ENCODE measurements at places on chromosomes 12 and 14.

DNA sequence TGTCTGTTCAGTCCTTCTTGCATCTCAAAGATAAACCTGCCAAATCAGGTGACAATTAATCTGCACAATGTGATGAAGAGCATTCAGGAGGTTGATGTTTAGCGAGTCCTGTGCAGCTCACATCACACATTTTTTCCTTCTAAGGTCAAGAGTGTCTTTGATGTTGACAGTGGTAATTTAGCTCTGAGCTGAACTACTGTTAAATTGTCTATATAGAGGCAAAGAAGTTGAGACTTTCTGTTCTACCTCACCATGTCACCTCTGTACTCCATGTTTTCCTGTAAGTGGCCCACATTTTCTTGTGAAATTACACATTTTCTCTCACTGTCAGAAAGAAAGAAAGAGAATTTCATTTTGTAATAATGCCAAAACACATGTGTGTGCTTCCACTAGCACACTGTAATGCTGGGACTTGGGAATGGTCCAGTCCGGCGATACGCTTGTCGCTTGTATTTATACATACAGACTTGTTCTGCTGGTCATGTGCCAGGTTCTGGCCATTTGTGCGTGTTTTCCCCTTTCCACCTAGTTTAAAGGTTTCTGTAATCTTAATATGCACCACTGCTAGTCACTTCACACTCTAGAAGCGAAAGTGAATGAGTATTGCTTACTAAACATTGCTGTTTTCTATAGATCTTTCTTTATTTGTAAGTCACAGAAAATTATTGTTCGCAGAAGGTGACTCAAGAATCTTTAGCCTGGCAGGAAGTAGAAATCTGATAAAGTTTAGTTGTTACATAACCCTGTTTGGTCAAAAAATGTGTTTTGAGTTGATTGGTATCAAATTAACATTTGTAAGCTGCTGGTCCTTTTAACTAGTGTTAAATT, 328.9 kb downstream of the TMTC2 start:
- peak; percentile 59 for DNase-seq

DNA sequence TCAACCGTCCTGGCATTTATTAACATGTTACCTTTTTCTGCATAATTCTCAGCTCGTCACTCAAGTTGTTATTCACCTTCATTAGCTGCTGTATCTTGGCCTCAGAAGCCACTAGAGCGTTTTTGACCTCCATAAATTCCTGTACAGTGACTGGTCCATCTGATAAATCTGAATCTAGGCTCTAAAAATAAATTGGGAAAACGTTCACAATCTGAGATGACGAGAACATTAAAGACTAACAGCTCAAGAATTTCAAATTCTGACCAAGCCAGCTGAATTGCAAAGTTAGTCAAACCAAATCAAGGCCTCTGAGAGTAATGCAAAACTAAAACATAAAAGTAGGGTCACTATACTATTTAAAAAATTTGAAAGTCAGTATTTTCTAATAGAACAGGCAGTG, 45.0 kb downstream of the GIT2 start:
- no peak for DNase-seq

- peak; percentile 58 for DNase-seq
Measured at GRCh38 chr12:20601668-20602280, 93.4 kb upstream of the SLCO1C1 start.

GRCh38 chr12:50685641-50686040, 78.3 kb upstream of the ATF1 start:
- DNase-seq, result peak; percentile 80

- peak; percentile 68 for DNase-seq
Measured at GRCh38 chr12:120110550-120111501, 5.7 kb downstream of the RAB35 start.

DNA sequence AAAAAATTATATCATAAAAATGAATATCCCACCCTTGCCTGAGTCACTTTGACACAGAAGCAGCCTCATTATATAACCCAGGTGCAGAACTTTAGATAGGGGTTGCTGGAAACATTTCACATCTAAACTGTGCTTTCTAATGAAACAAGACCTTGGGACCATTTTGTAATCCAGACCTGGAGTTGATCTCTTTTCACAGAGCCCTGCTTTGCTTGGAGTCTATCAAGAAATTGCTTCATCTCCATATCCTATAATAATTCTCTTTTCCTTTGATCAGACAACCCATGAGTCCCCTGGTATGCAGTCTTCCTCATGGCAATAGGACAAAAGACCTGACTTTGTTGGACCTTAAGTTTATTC, 76.3 kb downstream of the HSD17B6 start:
- DNase-seq, result no peak

- DNase-seq, result no peak
Measured at GRCh38 chr14:51490205-51490604, 161.5 kb upstream of the FRMD6 start.

- peak; percentile 62 for DNase-seq
Measured at GRCh38 chr14:35229084-35229791, 62.9 kb upstream of the PSMA6 start.

GRCh38 chr12:114319422-114319821, 86.5 kb downstream of the TBX5 start:
- no peak for DNase-seq

GRCh38 chr14:78005325-78005724, 164.8 kb upstream of the NRXN3 start:
- DNase-seq, result peak; percentile 94

DNA sequence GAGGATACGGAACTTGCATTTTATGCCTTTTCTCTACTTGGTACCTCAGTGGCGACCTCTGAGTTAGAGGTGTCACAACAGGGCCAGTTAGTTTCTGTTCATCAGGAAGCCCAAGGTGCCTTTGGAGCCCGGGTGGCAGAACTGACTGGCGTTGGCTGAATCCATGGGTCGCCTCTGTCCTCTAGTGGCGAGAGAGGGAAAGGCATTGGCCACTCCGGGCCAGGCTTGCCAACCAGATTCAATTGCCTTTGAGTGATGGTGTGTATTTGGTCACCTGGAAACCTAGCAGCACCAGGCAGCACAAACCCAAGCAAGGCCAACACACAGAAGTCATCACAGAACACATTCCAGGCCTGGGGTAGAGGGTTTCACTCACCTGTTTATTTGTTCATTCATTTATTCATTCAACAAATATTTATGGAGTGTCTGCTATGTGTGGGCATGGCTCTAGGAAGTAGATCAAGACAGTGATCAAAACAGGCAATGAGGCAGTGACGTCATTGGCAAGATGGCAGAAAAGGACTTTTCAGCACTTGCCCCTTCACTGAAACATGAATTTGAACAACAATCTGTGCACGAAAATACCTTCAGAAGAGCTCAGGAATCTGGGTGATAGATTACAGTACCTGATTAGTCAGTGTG, 40.5 kb upstream of the KCNA5 start:
- DNase-seq, result peak; percentile 77

DNA sequence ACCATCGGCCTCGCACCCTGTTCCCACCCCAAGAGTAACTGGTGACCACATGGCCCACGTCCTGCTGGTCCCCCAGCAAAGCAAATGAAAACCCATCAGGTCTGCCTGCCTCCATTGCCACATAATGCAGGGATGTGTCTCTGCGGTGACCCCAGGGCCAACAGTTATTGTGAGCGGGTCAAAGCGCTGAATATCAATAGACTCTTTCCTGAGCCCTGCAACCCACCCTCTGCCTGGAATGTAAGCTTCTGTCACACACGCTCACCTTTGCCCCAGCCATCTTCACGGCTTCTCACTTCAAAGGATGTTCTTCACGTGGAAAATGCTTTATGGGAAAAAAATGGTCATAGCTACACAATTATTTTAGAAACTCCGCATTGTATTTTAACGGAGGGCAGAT, 63.9 kb downstream of the FZD10 start:
- no peak for DNase-seq

- no peak for DNase-seq
Measured at GRCh38 chr12:68743356-68743755, 2.6 kb upstream of the SLC35E3 start.

DNA sequence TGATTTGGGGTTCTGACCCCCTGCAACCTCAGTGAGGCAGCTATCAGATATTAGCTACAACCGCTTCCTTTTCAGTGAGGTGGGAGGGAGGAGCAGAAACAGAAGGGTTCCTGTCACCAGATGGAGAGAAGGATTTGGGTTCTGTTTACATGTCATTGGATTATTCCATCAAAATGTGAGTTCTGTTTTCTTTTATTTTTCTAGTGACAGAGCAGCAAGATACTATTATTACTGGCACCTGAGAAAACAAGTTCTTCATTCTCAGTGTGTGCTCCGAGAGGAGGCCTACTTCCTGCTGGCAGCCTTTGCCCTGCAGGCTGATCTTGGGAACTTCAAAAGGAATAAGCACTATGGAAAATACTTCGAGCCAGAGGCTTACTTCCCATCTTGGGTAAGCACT, 52.8 kb downstream of the FRMD6 start:
- no peak for DNase-seq

GRCh38 chr12:50397117-50397650, 775 bp upstream of the FAM186A start:
- no peak for DNase-seq

DNA sequence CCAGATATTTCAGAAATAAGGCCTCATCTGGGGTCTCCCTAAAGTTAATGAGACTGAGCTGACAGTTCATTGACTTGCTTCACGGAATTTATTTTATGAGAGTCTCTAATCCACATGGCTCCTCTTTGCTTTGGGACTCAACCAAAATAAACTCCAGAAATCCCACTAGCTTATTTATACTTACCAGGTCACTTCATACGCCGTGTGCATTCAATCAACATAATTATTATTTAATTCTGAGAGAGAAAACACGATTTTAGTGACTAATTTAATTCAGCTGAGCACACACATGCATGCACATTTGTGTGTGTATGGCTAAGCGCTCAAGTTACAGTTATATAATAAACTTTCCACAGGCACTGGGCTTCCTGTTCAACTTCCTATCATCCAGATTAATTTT, 333.4 kb upstream of the CCDC196 start:
- no peak for DNase-seq

DNA sequence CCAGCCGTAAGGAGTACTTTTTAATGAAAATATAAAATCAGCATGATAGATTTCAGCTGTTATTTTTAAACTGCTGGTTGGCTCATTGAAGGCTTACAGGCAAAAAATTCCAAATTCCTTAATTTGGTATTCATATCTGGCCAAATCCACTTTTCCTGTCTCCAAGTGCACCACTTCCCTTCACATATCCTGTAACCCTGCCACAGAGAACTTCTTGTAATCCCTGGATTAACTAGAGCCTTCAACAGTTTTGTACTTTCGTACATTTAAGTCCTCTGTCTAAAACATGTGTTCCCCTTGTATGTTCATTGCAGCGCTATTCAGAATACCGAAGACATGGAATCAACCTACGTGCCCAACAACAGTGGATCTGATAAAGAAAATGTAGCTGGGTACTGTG, 9.6 kb downstream of the PUS7L start:
- no peak for DNase-seq

GRCh38 chr12:107378609-107379008, 285.3 kb upstream of the CRY1 start:
- no peak for DNase-seq

DNA sequence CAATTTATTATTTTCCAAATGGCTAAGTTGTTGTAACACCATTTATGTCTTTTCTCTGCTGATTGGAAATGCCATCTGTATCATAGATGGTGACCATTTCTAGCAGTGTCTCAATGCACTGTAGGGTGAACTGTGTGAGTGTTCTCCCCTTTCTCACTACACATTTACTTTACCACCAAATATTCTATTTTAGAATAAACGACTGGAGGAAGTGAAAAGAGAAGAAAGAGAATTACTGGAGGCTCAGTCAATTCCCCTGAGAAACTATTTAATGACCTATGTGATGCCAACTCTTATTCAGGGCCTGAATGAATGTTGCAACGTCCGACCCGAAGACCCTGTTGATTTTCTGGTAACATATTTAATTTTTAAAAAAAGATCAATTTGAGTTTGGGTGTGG, 15.5 kb upstream of the PAPOLA start:
- DNase-seq, result no peak

DNA sequence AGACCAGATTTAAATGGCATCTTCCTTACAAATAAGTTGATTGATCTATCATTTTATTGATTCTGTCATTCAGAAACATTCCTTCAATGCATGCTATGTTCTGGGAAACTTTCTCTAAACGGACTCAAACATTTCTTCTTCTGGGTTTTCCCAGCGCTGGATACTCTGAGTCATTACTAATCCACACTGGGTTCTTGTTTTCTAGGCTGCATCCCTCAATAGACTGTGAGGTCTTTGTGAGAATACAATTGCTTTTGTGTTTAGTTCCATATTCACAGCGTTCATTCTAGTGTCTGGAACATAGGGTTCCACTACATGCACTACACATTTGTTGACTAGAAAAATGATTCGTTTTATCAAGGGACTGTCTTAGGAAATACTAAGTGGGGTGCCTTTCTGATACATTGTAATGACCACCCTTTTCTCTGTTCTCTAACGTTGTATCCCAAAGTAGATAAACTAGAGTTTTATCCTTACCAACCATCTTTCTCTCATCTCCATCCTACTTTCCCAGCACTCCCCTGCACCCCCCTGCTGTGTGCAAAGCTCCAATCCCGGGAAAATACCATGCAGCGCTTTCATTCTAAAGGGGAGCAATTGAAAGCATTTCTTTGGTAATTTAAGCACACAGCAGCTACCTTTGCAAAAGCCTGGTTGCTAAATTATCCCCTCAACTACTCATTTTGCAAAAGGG, 878.7 kb downstream of the DIO2 start:
- no peak for DNase-seq

DNA sequence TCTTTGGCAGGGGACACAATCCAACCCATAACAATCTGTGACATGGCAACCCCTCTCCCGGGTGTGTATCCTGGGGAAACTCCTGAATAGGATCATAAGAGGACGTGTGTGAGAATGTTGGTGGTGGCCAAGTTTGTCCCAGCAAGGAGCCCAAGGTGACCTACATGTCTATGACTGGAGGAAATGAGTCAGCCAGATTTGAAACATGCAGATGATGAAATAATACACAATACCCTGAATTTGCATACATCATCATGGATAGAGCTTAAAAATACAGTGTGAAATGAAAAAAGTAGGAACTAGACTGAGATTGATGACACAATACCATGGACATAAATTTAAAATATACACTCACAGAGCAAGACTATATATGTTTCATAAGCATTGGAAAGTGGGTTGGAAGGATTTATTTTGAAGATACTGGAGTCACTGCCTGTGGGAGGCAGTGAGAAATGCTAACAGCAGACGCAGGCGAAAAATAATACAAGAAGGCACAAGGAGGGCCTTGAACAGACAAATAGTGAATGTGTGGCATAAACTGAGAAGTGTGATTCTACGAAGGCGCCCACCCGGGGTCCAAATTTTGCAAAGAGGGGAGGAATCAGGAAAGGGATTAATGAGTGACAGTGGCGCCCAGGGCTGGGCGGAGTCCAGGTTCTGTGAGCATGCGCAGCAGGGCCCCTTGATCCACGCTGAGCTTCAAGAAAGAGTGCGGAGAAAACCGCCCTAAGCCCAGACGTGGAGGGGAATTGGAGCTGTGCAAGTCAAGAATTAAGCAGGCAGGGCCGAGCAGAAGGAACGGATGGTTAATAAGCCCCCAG, 7.0 kb upstream of the MAP1LC3B2 start:
- peak; percentile 33 for DNase-seq

- no peak for DNase-seq
Measured at GRCh38 chr14:54209511-54210250, 187.1 kb upstream of the CDKN3 start.

- DNase-seq, result no peak
Measured at GRCh38 chr14:77316872-77317301, 3.8 kb downstream of the POMT2 start.

Data from hematopoietic multipotent progenitor cell treated with erythropoietin and hydrocortisone succinate and interleukin-3 and kit ligand, for 6 days (in vitro differentiated cells).